Stimulated activated CD8-positive, alpha-beta memory T cell treated with anti-CD3 and anti-CD28 coated beads, Interleukin-7, amount 100 ng/mL, for 1 hour (primary cell): ENCODE measurements at places on chromosomes 4 and X.

DNA sequence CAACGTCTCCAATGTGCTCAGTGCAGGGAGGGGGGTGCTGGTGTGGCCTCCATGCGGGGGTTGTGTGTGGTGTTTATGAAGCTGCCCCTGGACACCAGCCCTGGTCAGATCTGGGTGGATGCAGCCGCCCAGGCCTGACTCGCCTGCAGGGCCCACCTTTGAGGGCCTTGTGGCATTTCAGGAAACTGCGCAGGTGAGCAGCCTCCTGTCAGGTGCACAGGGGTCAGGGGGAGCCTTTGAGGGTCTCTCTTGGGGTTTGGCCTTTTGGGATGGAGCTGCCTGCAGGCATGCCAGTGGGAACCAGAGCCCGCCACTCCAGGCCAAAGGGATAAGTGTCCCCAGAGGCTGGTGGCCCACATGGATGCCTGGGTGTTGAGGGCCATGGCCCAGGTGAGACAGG is 45.4 kb downstream of the ADRA2C start:
- no peak for DNase-seq

GRCh38 chr4:158259955-158260575 is 49.8 kb downstream of the TMEM144 start:
- no peak for DNase-seq

DNA sequence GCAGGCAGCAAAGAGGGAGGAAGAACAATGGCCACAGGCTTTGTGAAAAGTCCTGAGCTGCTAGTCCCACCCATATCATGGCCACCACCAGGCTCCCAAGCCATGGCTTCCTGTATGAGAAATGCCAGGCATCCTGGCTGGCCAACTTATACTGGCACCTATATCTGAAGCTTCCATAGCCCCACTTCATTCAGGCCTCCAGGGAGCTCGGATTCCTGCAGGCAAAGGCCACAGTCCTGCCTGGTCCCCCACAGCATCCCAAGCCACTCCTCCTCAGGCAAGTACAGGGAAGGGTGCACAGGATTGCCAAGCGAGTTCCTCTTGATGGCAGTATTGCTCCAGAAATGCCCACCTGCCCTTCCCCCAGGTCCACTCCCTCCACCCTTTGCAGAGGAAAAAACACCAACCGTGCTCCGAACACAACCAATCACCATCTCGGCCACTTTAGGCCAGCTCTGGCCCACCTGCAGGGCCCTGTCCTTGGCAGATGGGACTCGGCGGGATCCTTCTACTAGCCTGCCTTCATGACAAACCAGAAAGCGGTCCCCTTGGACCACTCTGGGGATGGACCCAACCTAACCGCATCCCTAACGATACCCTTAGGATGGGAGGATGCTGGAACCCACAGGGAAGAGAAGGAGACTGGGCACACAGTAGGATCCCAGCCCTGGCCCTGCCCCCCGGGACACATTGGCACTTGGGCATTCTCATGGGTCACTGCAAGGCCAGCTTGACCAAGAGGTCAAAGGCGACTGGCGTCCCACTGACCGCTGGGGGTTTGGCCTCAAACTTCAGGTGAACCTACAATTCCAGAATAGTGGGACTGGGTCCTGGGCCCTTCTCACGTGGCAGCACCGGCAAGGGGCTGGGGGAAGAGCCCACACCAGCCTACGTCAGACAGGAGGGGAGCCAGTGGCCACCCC is 220.4 kb upstream of the AGTR2 start:
- DNase-seq, result no peak

DNA sequence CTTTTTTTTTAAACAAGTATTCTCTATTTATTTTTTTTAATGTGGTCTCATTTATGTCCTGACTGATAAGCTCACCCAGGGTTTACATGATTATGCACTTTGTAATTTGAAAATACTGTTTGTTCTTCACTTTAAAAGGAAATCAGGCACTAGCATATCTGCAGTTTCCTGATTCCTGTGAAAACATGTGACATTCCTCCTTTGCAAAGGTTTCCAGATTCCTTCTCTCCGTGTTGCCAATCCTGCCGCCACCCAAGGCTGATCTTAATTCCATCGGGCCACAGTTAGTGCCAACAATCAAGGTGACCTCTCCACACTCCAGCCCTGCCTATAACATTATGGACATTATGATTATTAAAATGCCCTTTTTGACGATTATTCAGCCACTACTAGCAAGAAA is 225.4 kb downstream of the PCDH7 start:
- no peak for DNase-seq

GRCh38 chr4:4735870-4736269 is 123.6 kb upstream of the MSX1 start:
- no peak for DNase-seq

- DNase-seq, result no peak
Measured at GRCh38 chrX:16671005-16671404, 21.0 kb downstream of the S100G start.

GRCh38 chrX:39372115-39372514 is 570.9 kb downstream of the MID1IP1 start:
- no peak for DNase-seq

DNA sequence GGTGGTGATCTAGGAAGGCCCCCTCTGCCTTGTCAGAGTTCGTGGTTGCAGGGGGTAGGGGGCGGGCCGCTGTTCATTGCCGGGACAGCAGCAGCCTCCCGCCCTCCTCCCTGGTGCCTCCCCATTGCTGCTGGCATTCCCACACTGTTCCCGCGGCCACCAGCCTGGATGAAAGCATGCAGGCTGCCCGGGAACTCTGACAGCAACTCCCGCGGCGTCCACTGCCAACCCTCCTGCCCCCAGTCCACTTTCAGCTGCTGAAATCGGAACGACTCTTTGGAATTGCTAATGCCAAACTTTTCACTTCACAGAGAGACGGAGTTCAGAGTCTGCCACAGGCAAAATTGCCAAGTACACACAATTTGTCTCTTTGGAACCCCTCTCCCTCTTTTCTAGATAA is 121.9 kb downstream of the BEND2 start:
- DNase-seq, result no peak

DNA sequence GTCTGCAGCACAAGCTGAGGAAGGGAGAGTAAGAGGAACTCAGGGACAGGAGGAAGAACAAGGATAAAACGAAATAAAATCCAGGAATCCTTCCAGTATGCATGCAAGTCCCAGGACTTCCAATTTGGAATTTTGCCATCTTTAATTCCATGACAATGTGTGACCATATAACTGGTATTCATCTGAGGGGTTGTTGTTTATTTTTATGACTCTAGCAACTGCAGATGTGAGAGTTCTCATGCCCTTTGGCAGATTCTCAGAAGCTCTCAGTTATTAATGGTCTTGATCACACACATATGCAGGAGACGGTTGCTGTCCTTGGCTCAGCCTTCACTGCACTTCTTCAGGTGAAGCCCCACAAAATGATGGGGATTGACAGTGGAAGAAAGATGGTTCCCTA is 148.2 kb downstream of the SMIM20 start:
- DNase-seq, result no peak

DNA sequence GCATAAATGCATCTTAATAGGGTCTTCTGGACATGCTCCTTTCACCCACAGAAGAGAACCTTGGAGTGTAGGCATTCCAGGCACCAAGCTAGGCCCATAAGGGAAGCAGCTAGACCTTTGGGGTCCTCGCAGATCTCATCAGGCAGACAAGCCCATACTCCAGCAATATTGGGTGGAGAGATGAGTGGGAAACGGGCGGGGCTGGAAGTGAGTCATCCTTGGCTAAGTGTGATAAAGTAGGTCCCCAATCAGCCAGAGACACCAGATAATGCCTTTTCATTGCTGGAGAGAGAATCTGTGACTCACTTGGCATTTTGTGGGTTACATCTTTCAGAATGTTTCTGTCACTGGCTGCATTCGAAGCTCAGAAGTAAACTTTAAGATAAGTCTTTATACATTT is 133.3 kb upstream of the MBNL3 start:
- no peak for DNase-seq

- no peak for DNase-seq
Measured at GRCh38 chr4:180486342-180486741, 1756.9 kb upstream of the TENM3 start.

GRCh38 chr4:108492816-108493595 is 127.4 kb upstream of the RPL34 start:
- no peak for DNase-seq

GRCh38 chrX:47629419-47630200 is at the start of gene CFP:
TSS of gene CFP (minus strand) at chrX:47629930. CDS start at chrX:47629844, 86 bp downstream.
- DNase-seq, result no peak

DNA sequence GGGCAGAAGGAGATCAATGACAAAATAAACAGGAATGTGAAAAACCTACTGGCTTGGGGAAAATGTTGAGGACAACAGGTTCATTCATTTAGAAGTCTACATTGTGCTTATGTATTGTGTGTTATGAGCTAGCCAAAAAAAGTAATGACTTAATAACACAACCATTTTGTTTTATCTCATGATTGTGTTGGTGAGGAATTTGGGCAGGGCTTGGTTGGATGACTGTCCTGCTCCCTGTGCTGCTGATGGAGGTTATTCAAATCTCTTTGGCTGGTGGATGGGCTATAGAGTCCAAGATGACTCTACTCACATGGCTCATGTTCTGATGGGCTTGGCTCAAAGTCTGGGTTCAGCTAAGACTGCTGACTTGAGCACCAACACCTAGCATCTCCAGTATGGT is 116.3 kb downstream of the HS3ST1 start:
- DNase-seq, result no peak

DNA sequence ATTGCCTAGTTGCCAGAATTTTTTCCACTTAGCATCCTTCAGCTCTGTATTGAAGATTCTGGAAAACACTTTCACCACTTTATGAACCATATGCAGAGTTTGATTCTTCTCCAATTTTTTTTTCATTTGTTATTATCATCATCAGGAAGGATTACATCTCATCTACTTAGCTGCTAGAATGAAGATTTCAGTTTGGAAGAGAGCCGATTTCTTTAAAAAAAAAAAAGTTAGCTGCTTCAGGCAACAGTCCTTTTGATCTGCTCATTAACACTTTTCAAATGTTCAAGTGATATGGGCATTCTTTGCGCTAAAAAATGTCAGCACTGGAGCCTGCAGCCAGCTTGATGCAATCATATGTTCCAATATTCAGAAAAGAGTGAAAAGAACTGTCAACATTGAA is 76.2 kb downstream of the ANTXR2 start:
- no peak for DNase-seq

DNA sequence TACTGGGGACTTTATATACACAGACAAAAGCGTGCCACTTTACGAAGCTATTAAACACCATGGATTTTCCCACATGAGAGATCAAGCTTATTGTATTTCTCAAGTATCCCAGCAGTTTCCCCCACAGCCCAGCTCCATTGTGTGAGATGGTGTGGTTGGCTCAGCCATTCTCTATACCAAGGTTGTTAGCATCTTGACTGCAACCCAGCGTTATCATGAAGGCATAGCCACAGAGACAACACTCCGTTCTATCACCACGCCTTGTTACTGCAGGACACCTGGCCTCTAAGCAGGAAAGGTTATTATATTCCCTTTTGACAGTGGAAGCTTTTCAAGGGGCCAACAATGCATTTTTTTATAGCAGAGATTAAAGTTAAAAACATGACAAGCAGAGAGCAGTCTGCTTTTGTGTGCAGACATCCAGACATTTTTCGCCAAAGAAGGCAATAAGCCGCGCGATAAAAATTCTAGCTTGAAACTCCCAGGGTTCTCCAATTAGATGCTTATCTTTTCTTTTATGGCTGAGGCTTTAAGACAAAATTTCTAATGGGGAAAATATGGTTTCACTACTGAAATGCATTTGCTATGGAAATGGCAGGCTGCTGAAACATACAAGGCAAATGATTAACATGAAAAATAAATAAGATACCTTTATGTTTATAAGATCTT is 206.1 kb downstream of the MID1 start:
- no peak for DNase-seq

- no peak for DNase-seq
Measured at GRCh38 chr4:102663073-102663472, 97.7 kb downstream of the MANBA start.

GRCh38 chr4:81905971-81906370 is 434.3 kb upstream of the RASGEF1B start:
- DNase-seq, result no peak

- DNase-seq, result no peak
Measured at GRCh38 chrX:9860826-9861225, 74.6 kb downstream of the SHROOM2 start.

GRCh38 chr4:80911458-80911857 is 119.0 kb upstream of the BMP3 start:
- DNase-seq, result no peak

- DNase-seq, result no peak
Measured at GRCh38 chrX:80876877-80877276, 67.2 kb upstream of the BRWD3 start.

GRCh38 chrX:49214996-49215526 is 15.1 kb upstream of the SYP start:
- no peak for DNase-seq

DNA sequence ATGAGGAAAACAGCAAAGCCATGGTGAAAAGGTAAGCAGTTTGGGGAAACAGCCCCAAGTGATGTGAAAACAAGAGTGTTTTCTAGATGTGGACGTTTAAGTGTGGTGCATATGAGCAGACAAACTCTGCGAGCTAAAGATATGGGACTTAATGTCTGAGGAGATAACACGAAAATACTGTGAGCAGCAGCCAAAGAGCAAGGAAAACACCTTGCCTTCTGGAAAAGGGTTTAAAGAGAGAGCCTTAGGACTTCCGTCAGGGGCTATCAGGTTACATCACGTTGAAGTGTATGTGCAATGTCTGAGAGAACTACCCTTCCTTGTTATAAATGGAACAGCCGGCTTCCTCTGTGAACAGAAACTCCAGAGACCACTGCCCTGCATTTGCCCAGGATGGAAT is 54.2 kb downstream of the LEF1 start:
- no peak for DNase-seq

GRCh38 chr4:182642831-182643230 is 274.4 kb downstream of the DCTD start:
- DNase-seq, result no peak

GRCh38 chrX:109920325-109920724 is 82.6 kb upstream of the TMEM164 start:
- no peak for DNase-seq

DNA sequence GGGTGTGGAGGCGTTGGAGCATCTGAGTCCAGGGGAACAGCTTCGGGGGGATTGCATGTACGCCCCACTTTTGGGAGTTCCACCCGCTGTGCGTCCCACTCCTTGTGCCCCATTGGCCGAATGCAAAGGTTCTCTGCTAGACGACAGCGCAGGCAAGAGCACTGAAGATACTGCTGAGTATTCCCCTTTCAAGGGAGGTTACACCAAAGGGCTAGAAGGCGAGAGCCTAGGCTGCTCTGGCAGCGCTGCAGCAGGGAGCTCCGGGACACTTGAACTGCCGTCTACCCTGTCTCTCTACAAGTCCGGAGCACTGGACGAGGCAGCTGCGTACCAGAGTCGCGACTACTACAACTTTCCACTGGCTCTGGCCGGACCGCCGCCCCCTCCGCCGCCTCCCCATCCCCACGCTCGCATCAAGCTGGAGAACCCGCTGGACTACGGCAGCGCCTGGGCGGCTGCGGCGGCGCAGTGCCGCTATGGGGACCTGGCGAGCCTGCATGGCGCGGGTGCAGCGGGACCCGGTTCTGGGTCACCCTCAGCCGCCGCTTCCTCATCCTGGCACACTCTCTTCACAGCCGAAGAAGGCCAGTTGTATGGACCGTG is 2.2 kb downstream of the AR start:
- DNase-seq, result no peak

- DNase-seq, result no peak
Measured at GRCh38 chr4:76802236-76803021, 95.5 kb downstream of the SOWAHB start.

- DNase-seq, result no peak
Measured at GRCh38 chrX:100609591-100609990, 24.9 kb downstream of the TNMD start.

- DNase-seq, result no peak
Measured at GRCh38 chrX:86604607-86605006, 456.4 kb downstream of the DACH2 start.
